ENCODE measurements at places on chromosomes 13 and 19.

DNA sequence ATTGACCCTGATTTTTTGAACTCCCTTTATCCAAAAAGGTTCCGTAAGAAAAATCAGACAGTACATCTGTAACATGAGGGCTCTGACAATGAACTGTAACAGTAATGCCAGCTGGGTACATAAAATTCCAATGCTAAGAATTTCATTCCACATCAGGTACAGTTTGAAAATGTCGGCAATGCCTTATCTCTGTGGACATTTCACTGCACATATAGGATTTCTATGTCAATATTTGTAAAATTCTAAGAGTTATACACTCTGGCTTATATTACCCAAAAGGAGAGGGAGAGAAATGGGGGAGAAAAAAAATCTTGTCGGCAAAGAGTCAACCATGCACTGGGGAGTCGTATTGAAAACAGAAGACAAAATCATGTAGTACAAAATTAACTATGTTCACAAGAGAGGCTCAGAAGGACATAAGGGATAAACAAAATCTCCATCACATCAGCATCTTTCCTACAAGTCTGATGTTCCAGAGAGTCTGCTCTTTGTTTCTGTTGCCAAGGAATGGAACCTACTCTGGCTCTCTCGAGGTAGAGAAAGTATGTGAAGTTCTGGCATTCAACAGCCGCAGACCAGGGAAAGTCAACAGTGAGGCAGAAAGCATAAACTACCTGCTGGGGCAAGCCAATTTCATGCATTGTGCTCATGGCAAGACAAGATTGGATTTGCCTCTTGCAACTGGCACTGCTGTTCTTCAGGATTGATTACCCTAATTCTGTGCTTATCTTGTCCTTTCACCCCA is 72.4 kb downstream of the STARD13 start:
- DNase-seq = no peak

- no peak for DNase-seq
Measured at GRCh38 chr19:41219924-41220567, 1.0 kb downstream of the AXL start.

- DNase-seq = no peak
Measured at GRCh38 chr19:39934584-39935363, at the start of gene FCGBP. Gene FCGBP (minus strand): TSS chr19:39934634.

DNA sequence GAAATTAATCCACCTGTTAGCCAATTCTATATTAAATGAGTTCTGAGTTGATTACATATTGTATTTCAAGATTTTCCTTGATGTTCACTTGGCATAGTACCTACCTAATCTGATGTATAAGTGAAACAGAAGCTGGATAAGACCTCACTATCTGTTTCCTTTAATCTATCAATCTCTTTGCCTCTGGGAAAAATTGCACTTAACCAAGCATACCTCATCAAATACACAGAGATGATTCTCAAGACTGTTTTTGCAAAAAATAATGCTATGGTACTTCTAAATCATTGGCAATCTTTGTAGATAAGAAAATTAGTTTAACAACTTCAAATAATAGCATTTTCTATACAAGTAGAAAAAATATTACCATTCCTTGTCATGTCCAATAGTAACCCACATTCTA is 55.2 kb downstream of the SERPINE3 start:
- DNase-seq = no peak

GRCh38 chr19:54462655-54463530 is 685 bp downstream of the LENG9 start:
- DNase-seq = no peak

DNA sequence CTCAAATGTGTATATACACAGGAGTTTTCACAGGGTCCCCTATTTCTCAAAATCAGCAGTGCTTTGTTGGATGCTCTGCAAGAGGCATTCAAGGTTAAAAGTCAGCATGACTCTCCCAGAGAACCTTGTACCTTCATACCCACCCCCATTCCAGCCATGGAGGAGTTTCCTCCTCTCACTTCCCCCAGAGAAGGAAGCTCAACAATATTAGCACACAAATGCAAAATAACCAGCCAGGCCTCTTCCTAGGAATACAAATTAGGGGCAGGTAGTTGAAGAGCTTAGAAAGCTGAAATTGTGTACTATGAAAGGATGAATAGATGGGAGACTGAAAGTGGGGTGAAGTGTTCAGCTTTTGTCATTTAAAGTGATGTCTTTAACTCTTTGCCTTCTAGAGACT is 43.8 kb downstream of the SPRY2 start:
- DNase-seq = no peak

GRCh38 chr19:13841086-13841961 is 35.6 kb upstream of the NANOS3 start:
- no peak for DNase-seq

GRCh38 chr13:108409730-108410129 is 140.2 kb downstream of the TNFSF13B start:
- no peak for DNase-seq

- no peak for DNase-seq
Measured at GRCh38 chr13:41897126-41897525, 63.8 kb downstream of the VWA8 start.

DNA sequence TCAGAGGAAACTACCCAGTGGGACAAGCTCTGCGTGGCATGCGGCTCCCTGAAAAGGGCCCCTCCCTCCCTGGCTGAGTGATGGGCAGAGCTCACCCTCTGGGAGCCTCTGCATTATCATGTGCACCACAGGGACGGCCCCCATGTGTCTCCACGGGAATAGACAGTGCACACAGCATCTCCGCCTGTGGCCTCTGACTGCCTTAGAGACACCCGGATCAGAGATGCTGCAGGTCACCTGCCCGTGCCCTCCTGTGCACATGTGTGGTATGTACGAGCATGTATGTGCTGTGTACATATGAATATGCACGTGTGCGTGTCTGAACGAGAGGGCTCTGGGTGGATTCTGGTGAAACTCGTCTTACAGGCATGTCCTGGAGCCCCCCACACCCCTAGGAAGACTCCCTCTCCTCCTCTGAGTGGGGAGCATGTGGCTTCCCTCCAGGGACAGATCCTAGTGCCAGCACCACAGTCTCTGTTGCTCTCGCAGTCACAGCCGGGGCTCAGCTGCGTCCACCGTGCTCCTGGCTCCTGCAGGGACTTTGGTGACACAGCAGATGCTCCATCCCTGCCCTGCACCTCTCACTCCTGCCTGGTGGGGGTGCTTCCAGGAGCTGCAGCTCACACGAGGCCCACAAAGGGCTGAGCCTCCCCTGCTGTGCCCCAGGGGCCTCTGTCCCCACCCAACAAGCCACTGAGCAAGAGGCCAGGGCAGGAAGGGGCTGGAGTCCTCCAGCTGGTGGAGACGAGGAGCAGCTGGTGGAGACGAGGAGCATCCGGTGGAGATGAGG is 19.6 kb downstream of the C13orf46 start:
- no peak for DNase-seq

DNA sequence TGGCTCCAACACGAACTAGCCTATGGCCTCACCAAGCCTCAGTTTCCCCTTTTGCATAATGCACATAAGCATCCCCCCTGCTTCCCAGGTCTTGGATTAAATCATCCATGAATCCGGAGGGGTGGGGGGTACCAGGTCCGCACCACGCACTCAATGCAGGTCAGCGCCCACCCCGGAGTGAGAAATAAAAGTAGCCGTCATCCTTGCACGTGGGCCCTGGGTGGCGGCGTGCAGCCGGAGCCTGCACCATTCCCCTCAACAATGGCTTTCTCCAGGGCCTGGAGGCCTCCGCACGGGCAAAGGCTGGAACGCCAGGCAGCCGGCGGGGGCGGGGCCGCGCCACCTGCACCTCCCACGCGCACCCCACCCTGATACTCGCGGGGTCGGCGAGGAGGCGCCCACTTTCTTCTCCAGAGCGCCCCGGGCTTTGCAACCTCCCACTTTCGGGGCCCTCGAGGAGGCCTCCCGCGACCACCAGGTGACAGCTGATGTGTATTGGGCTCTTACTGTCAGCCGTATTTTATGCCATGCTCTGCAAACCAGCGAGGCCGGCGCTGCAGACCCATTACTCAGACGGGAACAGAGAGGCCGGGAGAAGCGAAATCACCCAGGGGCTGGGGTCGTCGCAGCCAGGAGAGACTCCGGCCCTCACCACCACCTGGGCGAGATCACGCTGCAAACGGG is 767 bp upstream of the GADD45B start:
- DNase-seq = peak; percentile 53

DNA sequence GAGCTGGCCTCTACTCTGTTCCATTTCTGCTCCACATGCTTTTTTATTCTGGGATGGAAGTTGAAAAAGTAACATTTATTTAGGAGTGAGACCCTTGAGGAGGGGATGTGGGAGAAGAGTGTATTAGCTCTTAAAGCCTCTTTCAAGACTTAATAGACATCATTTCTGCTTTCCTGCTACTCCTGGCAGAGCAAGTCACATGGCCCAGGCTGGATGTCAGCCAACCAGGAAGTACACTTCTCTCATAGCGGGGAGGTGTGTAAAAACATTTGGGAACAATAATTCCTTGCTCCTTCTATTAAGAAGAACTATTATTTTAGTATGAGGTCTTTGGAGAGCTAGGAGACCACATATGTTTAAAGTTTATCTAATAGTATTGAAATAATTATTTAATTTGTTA is 40.6 kb upstream of the FAM216B start:
- no peak for DNase-seq

- DNase-seq = no peak
Measured at GRCh38 chr13:80437231-80437630, 96.3 kb upstream of the SPRY2 start.

- no peak for DNase-seq
Measured at GRCh38 chr19:49468746-49469447, 5.1 kb upstream of the FLT3LG start.

DNA sequence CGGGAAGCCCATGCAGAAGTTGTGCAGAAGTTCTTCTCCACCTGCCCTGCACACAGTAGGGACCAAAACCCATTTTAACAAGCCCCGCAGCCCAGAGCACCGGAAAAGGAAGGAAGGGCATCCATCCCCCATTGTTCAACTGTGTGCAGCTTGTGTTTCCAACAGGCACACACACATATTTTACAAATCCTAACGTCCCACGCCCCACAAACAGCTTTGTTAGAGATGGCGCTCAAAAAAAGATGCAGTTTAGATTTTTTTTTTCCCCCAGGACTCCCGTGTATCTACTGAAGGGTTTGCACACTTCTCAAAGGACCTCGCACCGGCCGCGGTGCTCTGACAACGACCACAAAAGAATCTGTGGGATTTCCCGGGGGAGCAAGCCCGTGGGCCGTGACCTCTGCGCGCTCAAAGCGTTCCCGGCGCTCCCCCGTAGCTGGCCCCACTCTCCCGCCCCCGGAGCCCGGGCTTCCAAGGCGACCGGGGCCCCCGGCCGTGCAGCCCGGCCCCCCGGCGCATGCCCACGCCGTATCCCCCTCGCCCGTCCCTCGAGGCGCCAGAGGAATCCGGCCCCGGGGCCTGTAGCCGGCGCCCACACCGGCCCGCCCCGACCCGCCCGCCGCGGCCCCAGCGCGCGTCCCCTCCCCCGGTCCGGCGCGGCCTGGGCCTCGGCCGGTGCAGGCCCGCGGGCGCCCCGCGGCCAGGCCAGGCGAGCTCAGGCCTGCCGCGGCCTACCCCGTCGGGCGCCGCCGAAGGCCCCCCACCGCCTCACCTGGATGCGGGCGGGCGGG is 523 bp downstream of the ELAVL1 start:
- DNase-seq = no peak

- DNase-seq = peak; percentile 23
Measured at GRCh38 chr19:50922317-50922853, 11.2 kb upstream of the KLK4 start.

- no peak for DNase-seq
Measured at GRCh38 chr19:49764341-49764740, 1.2 kb upstream of the TSKS start.

GRCh38 chr13:113184568-113185440 is 23.7 kb downstream of the PCID2 start:
- DNase-seq = no peak

GRCh38 chr19:32580353-32580900 is 563 bp upstream of the PDCD5 start:
- no peak for DNase-seq

- DNase-seq = no peak
Measured at GRCh38 chr13:85512421-85512820, 286.8 kb downstream of the SLITRK6 start.

DNA sequence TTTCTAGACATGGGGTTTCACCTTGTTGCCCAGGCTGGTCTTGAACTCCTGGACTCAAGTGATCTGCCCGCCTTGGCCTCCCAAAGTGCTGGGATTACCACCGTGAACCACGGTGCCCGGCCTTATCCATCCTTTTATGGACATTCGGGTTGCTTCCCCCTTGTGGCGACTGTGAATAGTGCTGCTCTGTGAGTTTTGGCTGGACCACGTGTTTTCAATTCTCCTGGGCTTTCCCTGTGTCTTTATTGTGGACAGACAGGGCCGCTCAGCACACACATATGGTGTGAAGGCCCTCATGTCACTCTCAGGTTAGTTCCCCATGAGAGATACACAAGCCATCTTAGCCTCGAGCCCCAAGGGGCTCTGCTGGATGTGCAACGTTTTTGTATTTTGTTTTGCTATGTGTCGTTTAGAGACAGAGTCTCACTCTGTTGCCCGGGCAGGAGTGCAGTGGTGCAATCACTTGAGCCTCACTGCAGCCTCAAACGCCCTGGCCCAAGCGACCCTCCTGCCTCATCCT is 40.5 kb downstream of the MAU2 start:
- peak; percentile 53 for DNase-seq

GRCh38 chr13:88925954-88926353 is 1254.8 kb downstream of the SLITRK5 start:
- no peak for DNase-seq

DNA sequence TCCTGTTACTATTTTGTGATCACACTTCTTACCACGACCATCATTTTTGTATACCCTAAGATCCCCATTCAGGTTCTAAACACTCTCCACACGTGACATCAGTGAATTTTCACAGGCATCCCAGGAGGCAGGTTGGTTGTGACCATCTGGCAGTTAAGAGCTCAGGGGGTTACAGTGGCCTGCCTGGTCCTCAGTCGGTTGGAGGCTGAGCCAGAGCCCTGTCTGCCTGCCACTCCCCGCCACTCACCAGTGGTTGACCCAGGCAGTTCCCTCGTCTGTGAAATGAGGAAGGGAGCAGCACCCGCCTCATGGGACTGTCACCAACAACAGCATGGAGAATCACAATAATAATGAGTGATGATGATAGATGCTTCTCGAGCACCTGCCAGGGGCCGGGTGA is 36.4 kb upstream of the EHD2 start:
- DNase-seq = no peak

DNA sequence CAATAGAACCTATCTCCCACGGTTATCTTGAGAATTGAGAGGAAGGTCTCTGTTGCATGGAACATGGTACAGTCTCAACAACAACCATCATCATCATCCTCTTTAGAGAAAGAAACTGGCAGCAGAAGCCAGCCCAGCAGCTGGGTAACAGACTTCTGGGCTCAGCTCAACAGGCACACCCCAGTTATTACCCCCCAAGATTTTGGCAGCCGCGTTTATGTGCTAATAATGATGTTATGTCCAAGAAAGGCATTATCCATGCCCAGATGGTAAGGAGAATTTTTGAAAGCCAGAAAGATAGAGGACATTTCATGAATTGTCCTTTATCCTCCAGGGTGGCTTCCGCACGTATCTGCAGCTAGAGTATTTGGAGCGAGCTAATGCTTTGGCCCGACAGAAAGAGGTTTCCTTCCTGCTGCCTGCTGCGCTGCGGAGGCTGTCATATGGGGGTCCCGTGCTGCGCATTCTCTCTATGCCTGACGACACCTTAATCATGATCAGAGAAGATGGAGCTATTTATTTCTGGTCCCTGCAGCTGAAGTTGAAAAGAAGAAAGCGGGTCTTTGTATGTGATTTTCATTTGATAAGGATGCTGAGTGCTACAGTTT is 89.9 kb downstream of the TEX26 start:
- peak; percentile 5 for DNase-seq

GRCh38 chr13:34207334-34207733 is 389.4 kb downstream of the RFC3 start:
- DNase-seq = no peak

GRCh38 chr19:49840736-49841249 is 10.2 kb upstream of the PTOV1 start:
- DNase-seq = no peak
